ENCODE measurements at places on chromosomes 6 and 20.

- DNase-seq = no peak
Measured at GRCh38 chr6:104541411-104541810, 318.3 kb downstream of the HACE1 start.

DNA sequence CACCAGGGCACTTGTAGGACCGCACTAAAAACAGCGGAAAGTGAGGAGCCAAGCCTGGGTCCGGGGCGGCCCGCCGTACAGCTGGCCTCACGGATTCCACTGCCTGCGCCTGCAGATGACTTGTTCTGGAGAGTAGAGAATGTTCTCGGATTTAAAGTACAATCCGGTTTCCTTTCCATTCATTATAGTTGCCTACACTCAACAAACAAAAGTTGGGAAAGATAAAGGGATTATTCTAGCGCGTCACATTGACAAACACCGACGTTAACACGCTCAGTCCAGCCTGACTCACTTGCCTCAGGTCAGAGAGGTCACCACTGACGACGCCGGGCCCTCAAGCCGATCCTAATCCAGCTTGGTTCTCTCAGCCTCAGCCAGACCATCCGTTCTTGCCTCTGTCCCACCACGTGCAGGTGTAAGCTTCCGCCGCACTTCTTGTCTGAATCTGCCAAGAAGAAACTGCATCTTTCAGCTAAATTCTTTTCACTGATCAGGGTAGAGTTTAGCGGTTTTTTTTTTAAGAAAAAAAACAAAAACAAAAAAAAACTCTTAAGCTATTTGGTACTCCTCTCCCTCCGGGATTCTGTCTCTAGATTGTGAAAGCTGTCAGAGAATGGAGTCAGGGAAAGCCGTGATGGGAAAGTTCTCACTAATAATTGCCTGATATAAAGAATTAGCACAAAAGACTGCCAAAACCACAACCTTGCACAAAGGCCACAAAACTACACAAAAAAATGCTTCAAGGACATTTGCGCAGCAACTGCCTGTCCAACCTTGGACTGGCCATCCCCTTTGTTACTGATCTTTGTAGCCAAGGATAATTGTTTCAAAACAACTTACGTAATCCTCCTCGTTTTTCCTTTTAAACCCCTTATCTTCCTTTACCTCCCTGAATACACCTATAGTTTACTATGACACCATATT is 1.1 kb upstream of the PHF10 start:
- no peak for DNase-seq

GRCh38 chr6:30735668-30736314 is 6.7 kb downstream of the FLOT1 start:
- DNase-seq = no peak

DNA sequence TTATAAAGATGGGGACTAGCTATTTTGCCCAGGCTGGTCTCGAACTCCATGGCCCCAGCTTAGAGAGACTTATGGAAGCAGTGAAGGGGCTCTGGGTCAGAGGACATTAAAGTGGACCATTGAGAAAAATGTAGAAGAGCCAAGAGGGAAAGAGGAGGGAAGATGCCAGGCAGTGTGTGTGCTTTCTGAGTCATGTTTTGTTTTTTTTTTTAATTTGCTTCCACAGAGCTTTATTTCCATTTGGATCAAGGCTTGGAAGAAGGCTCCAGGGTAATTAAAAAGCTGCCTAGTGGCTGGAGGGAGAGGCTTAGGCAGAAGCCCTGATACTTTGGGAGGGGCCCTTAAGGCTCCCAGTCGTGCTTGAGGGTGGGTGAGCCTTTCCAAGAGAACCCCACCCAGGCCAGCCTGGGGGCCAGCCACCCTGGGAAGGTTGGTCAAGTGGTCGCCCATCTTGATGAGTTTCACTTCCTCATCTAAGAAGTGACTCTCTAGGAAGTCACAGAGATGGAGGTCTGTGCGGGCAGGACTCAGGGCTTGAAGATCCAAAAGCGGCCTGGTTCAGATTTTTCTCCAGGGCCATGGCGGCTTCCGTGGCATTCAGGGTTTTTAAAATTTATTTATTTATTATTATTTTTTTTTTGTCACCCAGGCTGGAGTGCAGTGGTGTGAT is 3.0 kb upstream of the ZNF335 start:
- no peak for DNase-seq

DNA sequence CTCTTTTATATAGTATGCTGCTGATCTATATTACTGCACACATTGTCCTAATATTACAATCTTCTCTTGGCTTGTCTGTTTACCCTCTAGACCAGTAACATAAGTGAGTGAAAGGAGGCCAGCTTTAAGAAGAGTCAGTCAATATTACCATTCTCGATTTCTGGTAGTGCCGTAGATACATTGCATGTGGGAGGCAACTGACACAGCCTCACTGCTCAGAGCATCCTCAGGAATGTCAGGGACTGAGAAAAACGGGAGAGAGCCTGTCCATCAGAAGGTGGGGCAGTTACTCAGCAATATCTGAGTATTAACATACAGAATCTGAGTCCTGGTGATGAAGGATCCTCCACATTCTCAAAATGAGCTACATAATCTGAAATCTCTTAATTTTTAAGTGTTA is 259.9 kb downstream of the GJA1 start:
- DNase-seq = no peak

DNA sequence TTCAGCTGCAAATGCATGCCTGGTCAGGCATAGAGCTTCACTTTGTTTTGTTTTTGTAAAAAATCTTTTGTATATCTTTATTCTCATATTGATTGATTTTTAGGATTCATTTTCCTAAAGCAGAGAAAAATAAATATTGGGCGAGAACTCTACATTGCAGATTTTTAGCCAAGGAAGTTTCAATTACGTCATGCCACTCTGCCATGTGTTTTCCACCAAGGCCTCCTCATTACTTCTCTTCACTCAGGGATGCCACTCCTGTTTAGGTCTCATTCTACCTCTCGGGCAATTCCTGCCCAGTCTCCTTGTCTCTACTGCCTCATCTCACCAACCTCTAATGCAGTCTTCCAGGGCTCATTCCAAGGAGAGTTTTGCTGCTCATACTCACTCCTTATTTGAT is 497.3 kb upstream of the SPTLC3 start:
- no peak for DNase-seq

DNA sequence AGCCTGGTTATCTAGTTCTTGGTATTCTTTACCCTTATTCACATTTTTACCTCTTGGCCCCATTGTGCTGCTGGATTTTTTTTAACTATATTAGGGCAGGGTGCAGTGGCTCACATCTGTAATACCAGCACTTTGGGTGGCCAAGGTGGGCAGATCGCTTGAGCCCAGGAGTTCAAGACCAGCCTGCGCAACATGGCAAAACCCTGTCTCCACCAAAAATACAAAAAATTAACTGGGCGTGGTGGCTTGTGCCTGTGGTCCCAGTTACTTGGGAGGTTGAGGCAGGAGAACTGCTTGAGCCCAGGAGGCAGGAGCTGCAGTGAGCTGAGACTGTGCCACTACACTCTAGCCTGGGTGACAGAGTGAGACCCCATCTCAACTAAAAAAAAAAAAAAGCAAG is 12.2 kb upstream of the TAF8 start:
- DNase-seq = no peak

DNA sequence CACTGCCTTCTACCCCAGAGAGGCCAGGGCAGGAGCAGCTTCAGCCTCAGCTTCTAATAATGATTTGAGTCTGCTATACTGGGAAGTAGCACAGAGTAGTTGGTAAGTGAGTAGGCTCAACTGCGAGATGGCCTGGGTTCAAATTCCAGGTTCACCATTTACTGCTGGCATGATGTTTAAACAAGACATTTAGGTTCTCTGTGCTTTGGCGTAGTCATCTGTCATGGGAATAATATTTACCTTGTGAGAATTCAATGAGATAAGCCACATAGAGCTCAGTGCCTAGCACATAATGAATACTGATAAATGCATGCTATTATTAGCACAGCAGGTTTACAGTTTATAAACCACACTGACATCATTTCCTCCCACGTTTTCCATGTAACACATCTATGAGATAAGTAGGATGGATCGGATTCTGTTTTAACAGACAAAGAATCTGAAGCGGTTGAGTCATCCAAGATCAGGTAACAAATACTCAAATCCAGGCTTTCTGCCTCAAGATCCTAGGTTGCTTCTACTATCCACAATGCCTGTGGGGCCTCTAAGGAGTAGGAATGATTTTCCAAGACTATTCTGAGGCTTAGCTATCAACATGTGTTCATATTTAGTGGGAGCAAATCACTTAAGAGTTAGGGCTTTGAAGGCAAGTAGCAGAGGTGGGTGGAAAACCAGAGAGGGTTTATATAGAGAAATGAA is 72.9 kb upstream of the DTNBP1 start:
- no peak for DNase-seq

DNA sequence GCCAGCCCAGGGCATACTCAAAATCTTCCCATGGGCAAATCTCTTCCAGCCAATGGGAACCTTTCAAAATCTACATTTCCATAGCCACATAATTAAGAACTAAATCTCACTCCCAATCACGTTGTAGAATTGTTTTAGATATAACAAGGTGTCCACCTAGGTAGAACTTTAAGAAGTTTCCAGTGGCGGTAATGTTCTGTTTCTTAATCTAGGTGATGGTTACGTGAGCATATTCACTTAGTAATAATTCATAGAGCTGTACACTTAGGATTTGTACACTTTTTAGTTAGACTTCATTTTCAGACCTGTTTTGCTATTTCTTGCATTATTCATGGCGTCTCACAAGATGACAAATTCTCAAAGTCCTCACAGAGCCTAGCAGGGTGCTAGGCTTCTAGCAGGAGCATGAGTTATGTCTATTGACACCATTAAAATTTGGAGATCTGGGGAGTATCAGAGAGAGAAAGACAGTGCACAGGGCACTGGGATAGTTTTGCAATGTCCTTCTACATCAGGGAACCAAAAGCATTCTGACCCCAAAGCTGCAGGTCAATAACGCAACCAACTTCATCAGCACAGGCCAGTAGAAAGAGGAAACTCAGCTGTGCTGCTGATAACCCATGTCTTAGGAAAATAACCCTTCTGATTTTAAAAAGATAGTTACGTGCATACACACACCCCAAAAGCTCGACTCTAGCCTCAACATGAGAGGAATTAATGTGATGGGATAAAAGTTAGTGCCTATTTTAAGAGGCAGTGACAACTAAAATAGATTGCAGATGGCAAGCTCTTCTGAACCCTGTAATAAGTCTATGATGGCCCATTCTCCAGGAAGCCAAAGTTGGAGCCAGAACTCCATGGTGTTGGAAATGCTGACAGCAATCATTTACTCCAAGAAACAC is 518.1 kb upstream of the JARID2 start:
- DNase-seq = no peak

DNA sequence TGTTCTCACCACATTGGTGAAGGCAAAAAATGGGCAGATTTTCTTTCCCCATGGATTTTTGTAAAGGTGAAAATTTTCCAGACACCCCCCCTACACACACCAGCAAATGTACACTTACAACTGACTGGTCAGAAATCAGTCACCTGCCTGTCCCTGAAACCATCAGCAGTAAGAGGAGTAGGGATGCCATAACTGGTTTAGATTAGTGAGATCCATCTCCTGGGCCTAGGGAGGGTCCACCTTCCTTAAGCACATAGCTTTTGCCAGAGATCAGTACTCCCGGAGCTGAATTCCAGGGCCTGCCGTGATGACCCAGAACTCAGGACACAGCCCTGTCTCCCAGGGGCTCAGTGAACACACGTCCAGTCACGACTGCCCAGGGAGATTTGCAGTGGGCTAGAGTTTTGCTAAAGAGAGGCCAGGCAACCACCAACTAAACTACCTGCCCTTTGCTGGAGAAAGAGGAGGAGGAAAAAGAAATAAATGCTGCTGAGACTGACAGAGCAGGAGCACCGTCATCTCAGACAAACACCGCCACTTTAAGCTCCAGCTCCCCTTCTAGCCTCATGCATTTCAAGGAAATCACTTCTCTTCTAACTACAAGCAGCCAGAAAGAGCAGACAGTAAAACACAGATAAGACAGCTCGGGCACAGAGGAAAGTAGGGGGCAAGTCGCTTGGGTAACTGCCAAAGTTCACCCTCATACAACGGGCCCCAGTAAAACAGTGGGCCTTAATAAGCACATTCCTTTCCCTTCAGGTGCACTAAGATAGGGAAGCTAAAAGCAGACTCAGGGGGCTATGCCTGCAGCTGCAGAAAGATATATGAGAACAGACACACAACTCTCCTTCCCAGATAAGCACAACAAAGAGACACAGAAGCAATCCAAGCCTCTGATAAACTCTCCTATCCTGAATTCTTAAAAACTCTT is 82.6 kb upstream of the SPTLC3 start:
- DNase-seq = no peak

DNA sequence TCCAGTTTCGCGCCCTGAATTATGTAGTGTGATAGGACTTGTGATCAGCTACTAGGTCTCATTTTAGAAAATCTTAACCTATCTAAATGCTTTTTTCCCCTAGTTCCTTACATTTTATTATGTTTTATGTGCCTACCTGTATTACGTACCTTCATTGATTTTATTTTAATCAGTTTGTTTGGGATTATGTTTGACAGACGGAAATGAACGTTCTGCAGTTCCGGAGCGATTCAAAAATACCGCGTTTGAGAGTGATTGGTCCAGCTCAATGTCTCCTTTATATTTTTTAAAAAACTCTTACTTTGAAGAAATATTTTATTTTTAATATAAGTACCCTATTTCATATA is 114.3 kb upstream of the BTN3A2 start:
- no peak for DNase-seq
